EL (cell line): ENCODE measurements at places on chromosomes 4 and X.

- DNase-seq: peak; percentile 27
Observed at GRCh38 chr4:173264684-173265185, 69.4 kb downstream of the HMGB2 start.

DNA sequence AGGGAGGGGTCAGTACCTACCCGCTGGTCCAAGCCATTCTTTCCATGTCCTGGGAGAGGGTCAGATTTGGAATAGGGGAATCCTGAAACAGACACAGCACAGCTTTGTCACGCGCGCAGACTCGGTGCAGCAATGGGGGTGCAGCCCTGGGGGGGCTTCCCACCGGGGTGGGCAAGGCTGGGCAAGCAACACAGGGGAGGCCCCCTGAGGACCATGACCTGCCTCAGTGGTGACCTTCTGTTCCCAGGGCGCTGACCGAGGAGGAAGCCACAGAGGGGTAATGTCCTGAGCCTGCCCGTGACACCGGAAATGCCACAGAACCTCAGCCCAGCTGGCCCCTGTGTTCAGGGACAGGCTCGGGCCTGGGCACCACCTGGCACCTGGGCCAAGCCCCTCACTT is 53.2 kb upstream of the AFAP1 start:
- no peak for DNase-seq

DNA sequence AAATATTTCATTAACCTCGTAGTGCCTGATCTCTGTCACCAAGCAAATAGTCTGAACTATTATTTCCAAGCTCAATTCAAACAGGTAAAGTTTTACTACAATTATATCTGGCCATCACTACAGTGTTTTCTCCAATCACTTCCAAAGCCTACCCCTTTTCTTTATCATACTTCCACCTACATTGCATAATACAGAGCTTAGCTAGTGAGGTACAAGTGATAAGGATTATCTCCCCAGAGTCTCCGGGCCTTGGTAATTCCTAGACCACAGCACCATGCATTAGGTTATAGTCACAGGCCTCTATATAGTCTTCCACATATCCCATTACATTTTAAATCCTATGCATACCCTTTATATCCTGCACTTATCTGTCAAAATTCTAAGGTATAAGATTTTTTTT is 154.2 kb downstream of the SNCA start:
- no peak for DNase-seq

DNA sequence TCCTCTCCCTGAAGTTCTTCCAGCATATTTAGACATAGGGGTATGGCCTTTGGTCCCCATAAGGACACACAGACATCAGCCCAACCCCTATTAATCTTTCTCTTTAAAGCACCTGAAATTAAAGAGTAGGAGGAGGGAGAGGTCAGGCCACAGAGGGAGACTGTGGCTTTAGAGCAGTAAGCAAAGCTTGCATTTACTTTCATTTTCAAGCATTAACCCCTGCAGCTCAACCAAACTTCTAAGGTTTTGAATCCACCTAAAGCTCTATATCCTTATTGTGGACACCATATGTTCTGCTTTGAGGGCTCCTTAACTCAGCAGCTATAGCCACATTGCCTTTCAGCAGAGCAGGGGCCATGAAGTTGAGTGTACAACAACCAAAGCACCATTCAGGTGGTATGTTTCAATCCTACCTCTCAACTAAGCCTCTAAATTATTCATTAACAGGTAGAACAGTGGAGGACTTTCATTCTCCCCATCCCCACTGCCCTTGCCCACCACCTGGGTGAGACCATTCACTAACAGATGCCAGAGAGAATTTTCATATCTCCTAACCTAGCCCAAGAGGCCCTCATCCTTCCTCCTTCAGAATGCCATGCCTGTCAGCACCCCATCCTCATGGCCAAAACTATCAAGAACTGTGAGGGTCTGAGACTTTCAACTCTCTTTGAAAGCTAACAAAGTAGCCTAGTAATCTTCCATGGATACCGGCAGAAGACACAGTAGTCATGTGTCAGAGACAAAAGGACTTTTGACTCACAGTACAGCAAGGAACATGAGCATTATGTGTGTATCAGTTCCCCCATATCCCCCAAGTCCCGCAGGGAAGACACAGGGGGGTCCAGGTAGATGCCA is 20.8 kb downstream of the LIN54 start:
- DNase-seq: peak; percentile 28

DNA sequence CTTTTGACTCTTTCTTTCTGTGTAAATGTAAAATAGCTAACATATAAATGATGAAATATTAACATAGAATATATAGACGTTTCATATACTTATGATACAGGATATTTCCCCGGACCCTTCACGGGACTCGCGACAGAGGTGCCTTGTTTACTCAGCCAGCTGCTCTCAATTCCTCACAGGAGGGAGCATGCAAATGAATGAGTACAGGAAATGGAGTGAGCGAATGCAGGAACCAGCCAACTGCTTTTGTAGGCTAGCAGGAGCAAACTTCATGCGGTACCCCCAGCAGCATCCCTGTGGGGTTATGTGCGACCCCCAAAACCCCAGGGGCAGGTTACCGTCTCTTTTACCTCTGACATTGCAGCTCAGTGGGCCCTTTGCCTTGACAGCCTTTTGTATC is 110.3 kb upstream of the PDHA2 start:
- DNase-seq: no peak

DNA sequence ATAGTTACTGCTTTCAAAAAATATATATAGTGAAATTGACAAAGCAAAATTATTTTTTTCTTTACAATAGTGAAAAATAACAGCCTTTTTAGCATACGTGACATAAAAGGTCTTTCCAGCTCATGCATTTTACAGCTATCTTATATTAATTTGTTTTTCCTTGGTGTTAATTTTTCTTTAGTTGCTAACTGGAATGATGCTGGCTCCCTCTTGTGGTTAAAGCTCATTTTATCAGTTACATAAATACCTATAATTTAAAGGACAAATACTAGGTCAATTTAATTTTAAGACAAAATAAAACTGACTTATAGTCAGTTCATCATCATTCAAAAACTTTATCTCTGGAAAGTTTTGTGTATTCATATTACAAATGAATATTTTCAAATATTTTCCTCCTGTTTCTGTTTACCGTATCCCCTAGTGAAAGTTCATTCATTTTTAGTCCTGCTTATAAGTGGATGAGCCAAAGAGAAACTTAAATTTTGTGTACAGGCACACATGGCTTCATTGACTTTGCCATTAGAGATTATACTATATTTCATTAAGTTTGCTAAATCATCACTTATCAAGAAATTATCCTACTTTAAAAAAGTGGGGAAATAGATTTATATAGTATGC is 9.9 kb upstream of the ANAPC4 start:
- DNase-seq: peak; percentile 44

DNA sequence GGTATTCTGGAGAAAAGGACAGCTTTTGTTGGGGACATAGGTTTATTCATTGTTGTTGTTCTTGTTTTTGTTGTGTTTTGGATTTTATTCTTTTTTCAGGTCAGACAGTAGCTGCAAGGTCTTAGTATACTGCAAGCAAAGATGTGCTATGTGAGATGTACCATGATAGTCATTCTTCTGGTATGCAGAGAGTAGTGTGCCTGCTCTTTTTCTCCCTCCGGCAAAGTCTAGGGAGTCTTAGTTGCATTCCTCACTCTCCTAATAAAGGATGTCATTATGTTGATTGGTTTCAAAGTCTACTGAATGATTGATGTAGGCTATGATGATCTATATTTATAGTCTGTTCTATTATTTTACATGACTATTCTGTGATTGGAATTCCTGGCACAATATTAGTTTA is 119.9 kb upstream of the POF1B start:
- DNase-seq: no peak

DNA sequence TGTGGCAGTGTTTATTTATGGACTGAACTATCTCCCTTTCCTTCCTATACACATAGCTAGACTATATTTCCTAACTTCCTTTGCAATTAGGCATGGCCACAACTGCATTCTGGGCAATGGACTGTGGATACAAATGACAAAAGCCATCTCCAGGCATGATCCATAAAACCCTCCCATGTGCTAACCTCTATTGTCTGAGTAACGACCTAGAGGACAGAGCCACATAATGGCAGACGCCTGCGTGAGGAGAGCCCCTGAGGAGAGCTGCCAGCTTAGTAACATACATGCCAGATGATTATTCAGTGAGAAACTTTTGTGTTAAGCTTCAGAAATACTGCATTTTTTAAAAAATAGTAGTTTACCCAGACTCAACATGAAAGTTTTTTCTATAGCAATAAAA is 142.9 kb downstream of the ADGRA3 start:
- no peak for DNase-seq

DNA sequence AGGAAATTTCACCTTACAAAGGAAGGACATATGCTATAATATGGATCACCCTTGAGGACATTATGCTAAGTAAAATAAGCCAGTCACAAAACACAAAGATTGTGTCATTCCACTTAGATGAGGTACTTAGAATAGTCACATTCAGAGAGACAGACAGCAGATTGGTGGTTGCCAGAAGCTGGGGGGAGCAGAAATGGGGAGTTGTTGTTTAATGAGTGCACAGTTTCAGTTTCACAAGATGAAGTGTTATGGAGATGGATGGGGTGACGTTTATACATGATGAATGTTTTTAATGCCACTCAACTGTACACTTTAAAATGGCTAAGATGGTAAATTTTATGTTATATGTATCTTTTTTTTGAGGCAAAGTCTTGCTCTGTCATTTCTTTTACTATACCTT is 14.8 kb upstream of the SPON2 start:
- no peak for DNase-seq

GRCh38 chrX:56947699-56948098 is 47.6 kb downstream of the SPIN3 start:
- peak; percentile 29 for DNase-seq

DNA sequence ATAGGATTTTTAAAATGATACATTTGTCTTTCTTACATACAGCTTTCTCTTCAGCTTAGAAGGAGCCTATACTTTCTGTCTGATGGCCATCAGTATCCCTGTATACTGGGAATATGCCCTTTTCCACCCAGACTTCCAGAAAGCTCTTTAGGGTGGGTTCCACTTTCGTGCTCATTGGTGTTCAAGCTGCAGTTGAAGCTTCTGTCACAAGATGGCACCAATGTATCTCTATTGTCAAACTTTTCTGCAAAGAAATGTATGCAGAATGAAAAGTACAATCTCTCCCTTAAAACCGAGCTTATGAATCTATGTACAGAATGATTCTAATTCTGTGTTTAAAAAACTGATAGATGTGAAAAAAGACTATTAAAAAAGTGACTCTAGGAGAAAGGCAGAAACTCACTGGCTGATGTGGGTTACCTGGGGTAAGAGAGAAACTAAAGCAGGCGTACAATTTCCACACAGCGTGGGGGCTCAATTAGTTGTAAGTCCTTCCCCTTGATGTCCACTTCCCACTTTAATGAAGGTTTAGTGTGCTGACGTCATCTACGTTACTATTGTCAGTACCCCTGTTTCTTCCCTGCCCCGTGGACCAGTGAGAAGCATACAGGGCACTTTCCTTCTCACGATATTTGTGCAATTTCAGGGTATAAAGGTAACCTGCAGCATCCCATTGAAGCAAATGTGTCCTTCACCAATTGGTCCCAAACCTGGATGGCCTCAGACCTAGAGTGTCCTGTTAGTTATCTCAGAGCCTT is 57.3 kb upstream of the TCEAL2 start:
- DNase-seq: peak; percentile 27

- no peak for DNase-seq
Observed at GRCh38 chr4:139222215-139222614, 45.2 kb upstream of the ELF2 start.

DNA sequence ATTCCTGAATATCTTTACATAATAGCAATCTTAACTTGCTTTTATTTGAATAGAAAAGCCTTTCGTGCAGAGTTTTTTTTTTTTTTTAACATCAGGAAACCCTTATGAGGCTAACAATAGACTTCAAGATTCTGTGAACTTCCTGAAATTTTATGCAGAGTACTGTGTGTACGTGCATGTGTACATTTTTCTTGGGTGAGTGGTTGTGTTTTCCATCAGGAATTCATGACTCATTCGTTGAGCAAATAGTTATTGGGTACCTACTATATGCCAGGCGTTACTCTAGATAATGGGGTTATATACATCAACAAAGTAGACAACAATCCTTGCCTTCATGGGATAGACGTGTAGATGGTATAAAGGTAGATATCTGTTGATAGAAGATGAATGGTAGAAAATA is 59.1 kb downstream of the MRPL1 start:
- DNase-seq: peak; percentile 91

- no peak for DNase-seq
Observed at GRCh38 chrX:150150076-150150779, 211.9 kb upstream of the EOLA2 start.

- DNase-seq: peak; percentile 58
Observed at GRCh38 chr4:142535009-142535408, 311.1 kb downstream of the INPP4B start.

DNA sequence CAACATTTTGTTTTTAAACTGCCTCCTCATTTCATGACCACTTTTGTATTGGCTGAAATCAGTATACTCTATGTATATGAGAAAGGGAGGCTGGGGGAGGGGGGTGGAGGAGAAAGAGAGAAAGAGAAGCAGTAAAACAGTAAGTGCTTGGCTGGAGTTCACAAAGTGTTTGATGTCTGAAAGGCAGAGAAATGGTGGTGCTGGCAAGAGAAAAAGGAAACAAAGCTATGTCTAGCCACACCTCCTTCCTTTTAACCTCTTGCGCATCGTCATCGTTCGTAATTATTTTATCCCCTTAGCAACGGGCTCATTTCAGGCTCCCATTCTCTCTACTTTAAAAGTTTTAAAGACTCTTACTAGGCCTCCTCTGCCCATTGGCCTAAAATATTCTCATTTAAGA is 25.6 kb downstream of the RPA4 start:
- no peak for DNase-seq

- DNase-seq: no peak
Observed at GRCh38 chr4:13516315-13516860, 27.9 kb downstream of the NKX3-2 start.

GRCh38 chr4:86895692-86896488 is 3.7 kb upstream of the C4orf36 start:
- peak; percentile 66 for DNase-seq

DNA sequence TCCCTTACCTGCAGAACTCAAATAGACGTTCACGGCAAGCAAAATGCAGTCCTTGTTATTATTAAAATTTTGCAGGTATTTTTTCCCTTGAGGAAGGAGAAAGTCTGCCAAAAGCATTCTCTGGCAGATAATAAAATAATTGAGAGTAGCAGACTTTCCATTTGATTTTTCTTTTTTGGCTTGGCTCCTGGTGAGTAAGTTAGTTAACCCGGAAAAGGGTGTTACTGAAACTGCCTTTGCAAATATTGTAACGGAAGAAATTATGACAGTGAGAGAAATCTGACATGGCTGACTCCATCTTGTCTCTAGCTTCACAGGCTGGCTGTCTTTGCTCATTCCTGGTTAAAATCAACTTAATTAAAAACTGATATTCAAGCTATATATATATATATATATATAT is 100.5 kb downstream of the GPR143 start:
- DNase-seq: no peak

DNA sequence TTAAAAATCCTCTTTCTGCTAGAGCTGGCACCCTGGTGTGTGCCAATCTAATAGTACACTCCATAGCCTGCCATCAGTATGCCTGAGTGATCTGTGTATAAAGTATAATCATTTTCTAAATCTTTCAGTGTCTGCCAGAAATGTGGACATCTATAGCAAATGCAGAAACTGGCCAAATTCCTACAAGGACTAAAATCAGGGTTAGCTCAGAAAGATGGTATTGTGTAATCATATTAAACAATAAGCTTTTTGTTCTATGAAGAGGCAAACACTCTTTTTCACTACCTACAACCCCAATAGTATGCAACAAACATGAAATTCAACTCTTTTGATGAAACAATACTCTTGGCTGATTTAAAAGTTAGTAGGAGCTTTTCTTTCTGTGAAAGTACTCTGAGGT is 7.7 kb upstream of the TXLNG start:
- no peak for DNase-seq

- DNase-seq: no peak
Observed at GRCh38 chr4:725391-726234, 20.0 kb downstream of the PCGF3 start.

- DNase-seq: no peak
Observed at GRCh38 chr4:109944591-109944990, 31.9 kb downstream of the EGF start.
